ENCODE measurements at places on chromosomes 16 and 17. TPM values are rescaled to one million over a fixed set of nuclear protein-coding genes. Genes with fewer than 3 reads are reported as not detected.

- no peak for DNase-seq
- no peaks in the 10 kb centered on the region for H3K36me3 ChIP-seq
- H3K4me3 ChIP-seq = no peak overlapping the region
- 0 out of 2 replicates have a peak, but pooled peaks cover 3% of the 10 kb centered on the region for H3K4me1 ChIP-seq
- peaks cover under 1% of the 10 kb centered on the region for H3K27me3 ChIP-seq
- H3K27ac ChIP-seq = no peak overlapping the region
These were observed 7.3 kb upstream of the ALOX15 start for GRCh38 chr17:4648741-4649140.

- no peak for DNase-seq
- H3K4me3 ChIP-seq = no peak overlapping the region
- no peaks in the 10 kb centered on the region for H3K36me3 ChIP-seq
- H3K27me3 ChIP-seq = no peaks in the 10 kb centered on the region
- H3K27ac ChIP-seq = no peak overlapping the region
These were observed 352.5 kb downstream of the KCNJ2 start for GRCh38 chr17:70521821-70522256.

- H3K36me3 ChIP-seq = peaks cover 23% of the 10 kb centered on the region
- H3K4me3 ChIP-seq = no peak overlapping the region
- no peaks in the 10 kb centered on the region for H3K27me3 ChIP-seq
- no peak overlapping the region for H3K27ac ChIP-seq
- no peak for DNase-seq
These were observed 199.4 kb downstream of the AATF start for GRCh38 chr17:37148156-37148555.

- no peaks in the 10 kb centered on the region for H3K36me3 ChIP-seq
- peaks cover 3% of the 10 kb centered on the region for H3K4me1 ChIP-seq
- no peak overlapping the region for H3K4me3 ChIP-seq
- no peaks in the 10 kb centered on the region for H3K27me3 ChIP-seq
- no peak overlapping the region for H3K27ac ChIP-seq
These were observed 74.1 kb downstream of the SNX11 start for GRCh38 chr17:48181653-48182052.

- no peaks in the 10 kb centered on the region for H3K27me3 ChIP-seq
- H3K4me1 ChIP-seq = no peaks in the 10 kb centered on the region
- no peak overlapping the region for H3K27ac ChIP-seq
These were observed 42.6 kb downstream of the SOCS1 start for GRCh38 chr16:11213373-11213772.

DNA sequence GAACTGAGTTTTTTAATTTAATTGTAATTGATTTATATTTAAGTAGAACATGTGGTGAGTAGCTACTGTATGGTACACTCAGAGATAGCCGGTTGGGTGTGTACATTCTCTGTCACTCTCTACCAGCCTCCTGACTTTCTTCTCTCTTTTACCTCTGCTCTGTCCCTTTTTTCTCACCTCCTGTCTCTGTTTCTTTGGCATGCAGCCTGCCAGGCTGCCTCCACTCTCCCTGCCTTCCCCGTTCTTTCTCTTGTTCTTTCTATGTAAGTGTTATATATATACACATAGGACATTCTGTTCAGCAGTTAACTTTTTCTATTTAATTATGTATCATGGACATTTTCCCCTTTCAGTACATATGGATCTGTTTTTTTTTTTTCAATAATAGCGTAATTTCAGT, 50.8 kb downstream of the MRTFB start:
- H3K27ac ChIP-seq = no peak overlapping the region
- H3K4me3 ChIP-seq = no peak overlapping the region
- H3K36me3 ChIP-seq = no peaks in the 10 kb centered on the region
- H3K27me3 ChIP-seq = no peaks in the 10 kb centered on the region
- peaks cover 3% of the 10 kb centered on the region for H3K4me1 ChIP-seq

GRCh38 chr16:84607694-84608093, 10.2 kb downstream of the COTL1 start:
- H3K27ac ChIP-seq = no peak overlapping the region
- H3K27me3 ChIP-seq = no peaks in the 10 kb centered on the region
- no peaks in the 10 kb centered on the region for H3K36me3 ChIP-seq
- no peak overlapping the region for H3K4me3 ChIP-seq
- DNase-seq = no peak

DNA sequence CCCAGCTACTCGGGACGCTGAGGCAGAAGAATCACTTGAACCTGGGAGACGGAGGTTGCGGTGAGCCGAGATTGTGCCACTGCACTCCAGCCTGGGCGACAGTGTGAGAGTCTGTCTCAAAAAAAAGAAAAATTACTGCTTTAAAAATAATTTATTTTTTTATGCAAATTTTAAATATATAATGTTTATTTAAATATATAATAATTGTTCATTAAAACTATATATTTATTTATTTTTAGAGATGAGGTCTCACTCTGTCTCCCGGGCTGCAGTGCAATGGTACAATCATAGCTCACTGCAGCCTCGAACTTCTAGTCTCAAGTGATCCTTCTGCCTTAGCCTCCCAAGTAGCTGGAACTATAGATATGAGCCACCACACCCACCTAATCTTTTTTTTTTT, 15.2 kb upstream of the DBNDD1 start:
- DNase-seq = no peak
- H3K4me1 ChIP-seq = peaks cover 5% of the 10 kb centered on the region
- H3K27ac ChIP-seq = no peak overlapping the region
- H3K27me3 ChIP-seq = no peaks in the 10 kb centered on the region
- peaks cover 27% of the 10 kb centered on the region for H3K36me3 ChIP-seq
- H3K4me3 ChIP-seq = no peak overlapping the region

- H3K27me3 ChIP-seq = no peaks in the 10 kb centered on the region
- DNase-seq = no peak
- H3K4me1 ChIP-seq = no peaks in the 10 kb centered on the region
- H3K27ac ChIP-seq = peak overlapping the region; percentile 29
- H3K36me3 ChIP-seq = no peaks in the 10 kb centered on the region
These were observed 45.7 kb upstream of the CSNK2A2 start for GRCh38 chr16:58243528-58244004.

DNA sequence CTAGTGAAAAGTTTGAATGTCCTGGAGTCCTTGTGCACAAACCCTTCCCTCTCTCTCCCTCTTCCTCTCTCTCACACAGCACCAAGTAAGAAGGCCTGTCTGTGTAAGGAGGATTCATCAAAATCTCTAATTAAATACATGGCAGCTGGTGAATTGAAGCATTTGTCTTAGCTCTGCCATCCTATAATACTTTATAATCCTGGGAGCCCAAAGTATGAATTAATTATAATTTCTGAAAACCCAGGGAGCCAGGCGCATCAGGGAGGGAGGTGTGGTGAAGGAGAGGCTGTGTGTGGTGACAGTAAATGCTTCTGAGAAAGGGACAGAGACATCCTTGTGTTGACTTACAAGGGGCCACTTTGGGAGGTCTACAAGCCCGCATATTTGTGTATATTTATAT, 691.4 kb upstream of the EEF2KMT start:
- no peak overlapping the region for H3K27ac ChIP-seq
- H3K27me3 ChIP-seq = no peaks in the 10 kb centered on the region
- 0 out of 2 replicates have a peak, but pooled peaks cover 8% of the 10 kb centered on the region for H3K4me1 ChIP-seq
- DNase-seq = no peak

DNA sequence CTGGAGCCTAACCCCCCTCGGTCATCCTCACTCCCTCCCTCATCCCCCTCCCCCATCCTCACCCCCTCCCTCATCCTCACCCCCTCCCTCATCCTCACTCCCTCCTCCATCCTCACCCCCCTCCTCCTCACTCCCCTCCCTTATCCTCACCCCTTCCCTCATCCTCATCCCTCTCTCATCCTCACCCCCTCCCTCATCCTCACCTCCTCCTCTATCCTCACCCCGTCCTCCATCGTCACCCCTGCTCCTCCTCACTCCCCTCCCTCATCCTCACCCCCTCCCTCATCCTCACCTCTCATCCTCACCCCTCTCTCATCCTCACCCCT, 571 bp downstream of the PRSS33 start:
- H3K4me1 ChIP-seq = 0 out of 2 replicates have a peak, but pooled peaks cover 1% of the 10 kb centered on the region
- no peak overlapping the region for H3K27ac ChIP-seq
- no peaks in the 10 kb centered on the region for H3K36me3 ChIP-seq
- no peaks in the 10 kb centered on the region for H3K27me3 ChIP-seq
- DNase-seq = no peak

DNA sequence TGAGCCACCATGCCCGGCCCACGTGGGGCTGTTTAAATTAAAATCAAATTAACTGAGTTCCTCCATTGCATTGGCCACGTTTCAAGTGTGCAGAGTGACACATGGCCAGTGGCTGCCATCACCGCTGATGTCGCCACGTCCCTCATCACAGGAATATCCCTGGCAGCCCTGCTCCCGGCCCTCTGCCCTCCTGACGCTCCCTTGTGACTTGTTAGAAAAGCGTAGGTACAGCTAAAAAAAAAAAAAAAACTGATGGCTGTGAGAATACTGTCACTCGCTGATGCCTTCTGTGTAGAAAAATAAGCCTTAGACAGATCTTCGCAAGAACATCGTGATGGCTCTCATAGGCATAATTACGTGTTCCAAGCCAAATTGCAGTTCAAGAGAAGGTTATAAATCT, 21.7 kb downstream of the CARHSP1 start:
- peaks cover 2% of the 10 kb centered on the region for H3K4me1 ChIP-seq
- peaks cover 19% of the 10 kb centered on the region for H3K36me3 ChIP-seq
- no peak overlapping the region for H3K27ac ChIP-seq
- no peak for DNase-seq
- H3K27me3 ChIP-seq = no peaks in the 10 kb centered on the region
- H3K4me3 ChIP-seq = no peak overlapping the region

DNA sequence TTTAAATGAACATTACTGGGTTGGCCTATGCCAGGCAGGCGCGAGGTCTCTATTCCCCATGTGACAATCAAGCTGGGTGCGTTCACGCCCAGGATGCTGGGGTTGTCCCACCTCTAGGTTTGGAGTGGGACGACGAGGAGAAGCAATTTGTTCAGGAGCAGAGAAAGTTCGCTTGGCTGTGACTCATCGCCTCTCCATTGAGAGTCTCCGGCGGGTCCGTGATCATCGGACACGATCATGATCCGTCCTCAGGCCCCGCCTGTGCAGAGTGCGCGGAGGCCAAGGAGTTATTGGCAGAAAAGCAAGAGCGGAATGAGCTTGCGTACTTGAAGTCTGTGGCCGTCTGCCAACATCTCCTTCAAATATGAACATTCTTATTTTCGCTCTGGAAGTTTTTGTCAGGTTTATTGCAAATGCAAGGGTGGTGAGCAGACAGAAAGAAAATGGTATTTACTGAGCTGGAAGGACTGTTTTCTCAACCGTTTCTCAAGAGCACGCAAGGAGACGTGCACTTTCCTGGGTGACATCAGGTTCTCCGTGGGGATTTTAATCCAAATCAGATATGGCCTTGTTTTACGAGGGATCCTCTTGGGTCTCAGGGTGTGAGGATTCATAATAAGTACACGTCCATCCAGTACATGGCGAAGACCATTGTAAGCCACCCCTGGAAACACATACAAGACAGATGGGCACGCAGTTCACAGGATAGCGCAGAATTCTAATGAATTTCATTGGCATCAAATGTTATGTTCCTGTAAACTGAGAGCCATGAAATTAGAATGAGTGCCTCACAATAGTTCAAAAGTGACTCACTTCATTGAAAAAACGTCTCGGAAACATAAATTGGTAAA, 70.1 kb upstream of the CREBBP start:
- no peak for DNase-seq
- no peaks in the 10 kb centered on the region for H3K36me3 ChIP-seq
- H3K4me1 ChIP-seq = no peaks in the 10 kb centered on the region

DNA sequence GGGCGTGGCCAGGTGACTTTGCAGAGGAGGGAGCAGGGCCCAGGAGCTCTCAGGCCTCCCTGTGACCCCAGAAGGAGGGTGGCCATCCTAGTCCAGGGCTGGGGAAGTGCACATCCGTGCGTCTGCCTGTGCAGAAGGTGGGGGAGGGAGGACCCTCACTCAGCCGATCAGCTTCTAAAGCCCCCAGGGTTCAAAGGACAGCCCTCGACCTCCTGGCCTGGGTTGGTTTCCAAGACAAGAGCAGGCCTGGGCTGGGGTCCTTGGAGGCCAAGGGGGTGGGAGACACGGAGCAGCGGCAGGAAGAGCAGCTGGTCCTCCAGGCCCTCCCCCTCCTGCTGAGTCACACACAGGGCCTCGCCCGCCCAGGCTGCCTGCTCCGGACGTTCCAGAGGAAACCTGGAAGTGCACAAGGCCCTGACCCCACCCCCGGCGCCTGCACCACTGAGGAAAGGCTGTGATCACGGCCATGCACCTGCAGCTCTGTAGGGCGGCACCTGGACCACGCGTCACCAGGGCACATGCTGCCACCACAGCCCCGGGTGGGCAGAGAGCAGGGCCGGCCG, 67.1 kb upstream of the ZNF469 start:
- H3K36me3 ChIP-seq = no peaks in the 10 kb centered on the region
- no peak overlapping the region for H3K27ac ChIP-seq
- no peaks in the 10 kb centered on the region for H3K27me3 ChIP-seq
- DNase-seq = no peak

- H3K4me3 ChIP-seq = no peak overlapping the region
- H3K27me3 ChIP-seq = no peaks in the 10 kb centered on the region
- no peaks in the 10 kb centered on the region for H3K4me1 ChIP-seq
- no peaks in the 10 kb centered on the region for H3K36me3 ChIP-seq
These were observed 20.2 kb upstream of the MPRIP start for GRCh38 chr17:17022011-17022410.

DNA sequence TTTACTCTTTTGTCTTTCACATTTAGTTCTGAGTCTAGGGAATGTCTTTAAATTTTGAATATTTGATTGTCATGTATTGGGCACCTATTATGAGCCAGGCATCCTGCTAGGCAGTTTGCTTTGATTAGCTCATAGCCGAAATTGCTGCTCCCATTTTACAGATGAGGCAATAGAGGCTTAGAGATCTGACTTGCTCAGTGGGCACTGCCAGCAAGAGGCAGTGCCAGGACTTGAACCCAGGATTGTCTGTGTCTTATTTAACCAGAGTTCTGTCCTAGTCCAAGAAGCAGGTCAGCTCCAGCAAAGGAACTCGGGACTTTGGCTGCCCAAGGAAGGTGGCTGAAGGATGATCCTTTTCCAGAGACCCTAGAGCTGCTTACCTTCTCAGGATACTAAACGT, 24.5 kb downstream of the BEAN1 start:
- DNase-seq = no peak
- no peaks in the 10 kb centered on the region for H3K27me3 ChIP-seq
- no peaks in the 10 kb centered on the region for H3K4me1 ChIP-seq
- no peaks in the 10 kb centered on the region for H3K36me3 ChIP-seq

The MRPL45 gene
- 47.6 TPM for polyA plus RNA-seq

The CSH1 gene
- 0.16 TPM for polyA plus RNA-seq

The SSTR5 gene
- polyA plus RNA-seq = 0.60 TPM

The STAC2 gene
- polyA plus RNA-seq = 2.5 TPM

The PRR15L gene
- 1.1 TPM for polyA plus RNA-seq

The CLEC3A gene
- not detected for polyA plus RNA-seq

The ATP6V0A1 gene
- polyA plus RNA-seq = 63.4 TPM
